ENCODE measurements at places on chromosomes 12 and 14.

DNA sequence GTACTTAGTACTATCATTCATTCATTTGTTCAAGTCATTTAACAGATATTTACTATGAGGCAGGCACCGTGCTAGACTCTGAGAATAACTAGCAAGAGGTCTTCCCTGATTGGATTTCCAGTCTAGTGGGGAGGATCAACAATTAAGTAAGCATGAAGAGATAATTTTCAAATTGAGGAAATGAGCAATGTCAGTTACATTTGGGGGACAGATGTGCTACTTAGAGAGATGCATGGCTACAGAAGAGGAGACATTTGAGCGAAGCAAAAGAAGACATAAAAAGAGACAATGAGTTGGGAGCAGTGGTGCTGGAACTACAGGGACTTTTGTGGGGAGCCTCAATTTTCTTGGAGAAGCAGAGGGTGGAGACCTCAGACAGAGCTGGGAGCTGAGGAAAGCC is 7.7 kb downstream of the KCNA5 start:
- no peak for DNase-seq

DNA sequence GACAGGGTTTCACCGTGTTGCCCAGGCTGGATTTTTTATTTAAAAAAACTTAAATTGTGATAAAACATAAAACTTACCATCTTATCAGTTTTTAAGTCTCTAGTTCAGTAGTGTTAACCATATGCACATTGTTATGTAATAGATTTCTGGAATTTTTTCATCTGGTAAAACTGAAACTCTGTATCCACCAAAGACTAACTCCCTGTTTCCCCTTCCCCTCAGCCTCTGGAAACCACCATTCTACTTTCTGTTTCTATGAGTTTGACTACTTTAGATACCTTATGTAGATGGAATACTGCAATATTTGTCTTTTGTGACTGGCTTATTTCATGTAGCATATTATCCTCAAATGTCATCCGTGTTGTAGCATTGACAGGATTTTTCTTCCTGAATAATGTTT is 12.8 kb upstream of the PLEKHG3 start:
- DNase-seq: no peak

DNA sequence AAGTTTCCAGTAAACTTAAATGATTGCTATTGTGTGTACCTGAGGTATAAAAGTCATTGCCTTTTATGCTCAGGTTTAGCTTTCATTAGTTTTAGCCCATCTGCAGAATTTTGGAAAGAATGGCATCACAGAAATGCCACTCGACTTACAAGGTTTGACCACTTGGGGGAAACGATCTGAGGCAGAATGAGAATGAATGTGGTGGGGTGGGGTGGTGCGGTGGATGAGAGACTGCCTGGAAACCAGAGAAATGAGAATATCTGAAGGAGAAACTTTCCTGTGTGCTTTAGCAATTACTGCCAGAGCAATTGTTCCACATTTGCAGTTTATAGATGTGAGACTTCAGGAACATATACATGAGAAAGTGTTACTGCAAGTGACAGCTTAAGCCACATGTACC is 225.4 kb upstream of the PDE3A start:
- DNase-seq: no peak

GRCh38 chr14:56120091-56120691 is 2.0 kb downstream of the PELI2 start:
- peak; percentile 62 for DNase-seq

GRCh38 chr14:42460673-42461072 is 854.0 kb downstream of the LRFN5 start:
- no peak for DNase-seq

GRCh38 chr14:99603471-99604277 is at the start of gene CCDC85C:
Gene CCDC85C, minus strand, starts transcription at chr14:99604207. Its CDS starts 248 bp downstream, at chr14:99603959.
- peak; percentile 27 for DNase-seq

GRCh38 chr12:131333621-131334440 is 377.1 kb upstream of the SFSWAP start:
- no peak for DNase-seq

GRCh38 chr14:61668282-61668681 is 27.0 kb upstream of the HIF1A start:
- no peak for DNase-seq

GRCh38 chr12:109581856-109582255 is 8.3 kb downstream of the MVK start:
- DNase-seq: no peak

DNA sequence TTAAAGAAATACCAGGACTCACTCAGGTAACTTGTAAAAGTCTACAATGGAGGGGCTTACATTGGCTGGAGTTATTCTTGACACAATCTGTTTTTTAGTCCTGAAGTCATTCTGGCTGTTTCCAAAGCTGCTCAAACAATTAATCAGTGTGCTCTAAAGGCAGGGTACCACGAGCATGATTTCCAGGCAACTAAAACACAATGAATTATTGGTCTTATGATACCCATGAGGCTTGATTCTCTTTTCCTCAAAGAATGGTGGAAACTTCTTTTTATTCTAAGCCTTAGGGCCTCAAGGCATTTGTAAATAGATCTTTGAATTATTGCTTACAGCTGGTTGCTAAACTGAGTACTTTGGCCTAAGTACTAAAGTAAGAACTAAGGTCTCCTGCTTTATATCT is 199.8 kb upstream of the PDZRN4 start:
- DNase-seq: no peak

- peak; percentile 49 for DNase-seq
These were observed 7.3 kb downstream of the STXBP6 start for GRCh38 chr14:25042362-25043299.

DNA sequence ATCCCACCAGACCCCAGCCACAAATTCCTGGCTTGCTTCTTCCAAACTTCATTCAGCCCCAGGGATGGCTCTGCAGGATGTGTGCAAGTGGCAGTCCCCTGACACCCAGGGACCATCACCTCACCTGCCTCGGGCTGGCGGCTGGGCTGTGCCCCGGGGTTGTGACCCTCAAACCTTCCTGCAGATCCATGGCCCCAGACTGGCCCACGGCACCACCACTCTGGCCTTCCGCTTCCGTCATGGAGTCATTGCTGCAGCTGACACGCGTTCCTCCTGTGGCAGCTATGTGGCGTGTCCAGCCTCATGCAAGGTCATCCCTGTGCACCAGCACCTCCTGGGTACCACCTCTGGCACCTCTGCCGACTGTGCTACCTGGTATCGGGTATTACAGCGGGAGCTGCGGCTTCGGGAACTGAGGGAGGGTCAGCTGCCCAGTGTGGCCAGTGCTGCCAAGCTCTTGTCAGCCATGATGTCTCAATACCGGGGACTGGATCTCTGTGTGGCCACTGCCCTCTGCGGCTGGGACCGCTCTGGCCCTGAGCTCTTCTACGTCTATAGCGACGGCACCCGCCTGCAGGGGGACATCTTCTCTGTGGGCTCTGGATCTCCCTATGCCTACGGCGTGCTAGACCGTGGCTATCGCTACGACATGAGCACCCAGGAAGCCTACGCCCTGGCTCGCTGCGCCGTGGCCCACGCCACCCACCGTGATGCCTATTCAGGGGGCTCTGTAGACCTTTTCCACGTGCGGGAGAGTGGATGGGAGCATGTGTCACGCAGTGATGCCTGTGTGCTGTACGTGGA is at the start of gene PSMB11:
TSS of gene PSMB11 (plus strand) at position 51 of the 804 bp plus-strand sequence. CDS start at position 65, 14 bp downstream.
- DNase-seq: no peak

DNA sequence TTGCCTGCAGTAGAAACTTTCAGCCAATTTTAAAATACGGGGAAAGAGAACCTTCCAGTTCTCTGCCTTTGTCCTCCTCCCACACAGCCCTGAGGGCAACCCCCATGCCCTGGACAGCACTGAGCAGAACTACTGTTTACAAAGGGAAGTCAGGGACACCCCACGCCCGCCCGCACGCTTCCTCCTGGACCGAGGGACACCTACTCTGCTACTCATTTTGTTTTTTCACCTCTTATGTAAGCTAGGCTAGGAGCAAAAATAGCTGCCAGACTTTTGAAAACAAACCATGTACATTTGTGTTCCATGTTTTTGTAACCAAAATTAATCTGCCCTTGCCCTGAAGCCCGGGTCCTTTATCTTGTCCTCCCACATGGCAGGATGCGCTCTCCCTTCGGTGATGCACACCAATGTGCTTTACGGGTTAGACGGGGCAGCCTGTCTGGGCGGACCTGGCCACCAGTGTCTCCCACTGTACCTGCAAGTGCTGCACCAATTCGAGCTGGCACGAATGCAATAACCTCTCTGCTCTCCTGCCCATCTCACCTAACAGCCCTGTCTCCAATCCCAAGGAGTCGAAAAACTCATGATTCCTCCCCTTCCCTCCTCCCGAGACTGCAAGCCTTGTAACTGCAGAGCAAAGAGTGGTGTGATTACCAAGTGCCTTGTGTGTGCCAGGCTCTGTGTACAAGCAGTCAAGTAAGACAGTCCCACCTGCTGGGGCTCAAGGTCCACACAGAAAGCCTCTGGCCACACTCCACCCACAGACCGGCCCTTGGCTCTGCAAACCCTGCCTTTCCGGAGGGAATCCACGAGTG is 85.2 kb downstream of the CCDC88C start:
- DNase-seq: peak; percentile 9

GRCh38 chr12:24015833-24016160 is 66.3 kb upstream of the SOX5 start:
- no peak for DNase-seq

DNA sequence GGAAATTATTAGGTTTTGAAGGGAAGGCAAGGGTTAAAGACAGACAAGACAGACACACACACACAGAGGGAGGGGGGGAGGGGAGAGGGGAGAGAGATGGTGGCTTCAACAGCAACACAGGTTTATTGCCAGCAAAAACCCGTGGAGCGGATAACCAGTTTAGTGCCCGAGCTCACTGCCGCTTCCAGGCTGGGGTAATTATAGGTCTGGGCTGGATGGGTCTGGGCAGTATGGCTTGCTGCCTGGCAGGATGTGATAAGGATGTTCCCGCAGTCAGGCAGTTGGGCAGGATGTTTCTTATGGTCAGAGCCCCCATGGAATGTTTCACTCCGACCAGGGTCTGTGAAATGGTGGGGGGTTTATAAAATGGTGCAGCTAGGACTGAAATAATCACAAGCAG is 4.4 kb upstream of the TDRD9 start:
- no peak for DNase-seq

DNA sequence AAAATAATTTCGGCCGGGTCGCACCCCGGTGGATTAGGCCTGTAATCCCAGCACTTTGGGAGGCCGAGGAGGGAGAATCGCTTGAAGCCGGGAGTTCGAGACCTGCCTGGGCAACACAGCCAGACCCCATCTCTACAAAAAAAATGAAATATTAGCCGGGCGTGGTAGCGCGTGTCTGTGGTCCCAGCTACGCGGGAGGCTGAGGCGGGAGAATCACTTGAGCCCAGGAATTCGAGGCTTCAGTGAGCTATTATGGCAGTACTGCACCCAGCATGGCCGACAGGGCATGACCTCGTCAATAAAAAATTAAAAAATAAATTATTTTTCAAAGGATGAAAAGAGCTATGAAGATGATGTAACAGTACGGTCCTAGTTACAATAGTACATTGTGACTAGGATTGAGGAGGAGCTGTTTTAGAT is 523 bp downstream of the GTF2H3 start:
- no peak for DNase-seq

DNA sequence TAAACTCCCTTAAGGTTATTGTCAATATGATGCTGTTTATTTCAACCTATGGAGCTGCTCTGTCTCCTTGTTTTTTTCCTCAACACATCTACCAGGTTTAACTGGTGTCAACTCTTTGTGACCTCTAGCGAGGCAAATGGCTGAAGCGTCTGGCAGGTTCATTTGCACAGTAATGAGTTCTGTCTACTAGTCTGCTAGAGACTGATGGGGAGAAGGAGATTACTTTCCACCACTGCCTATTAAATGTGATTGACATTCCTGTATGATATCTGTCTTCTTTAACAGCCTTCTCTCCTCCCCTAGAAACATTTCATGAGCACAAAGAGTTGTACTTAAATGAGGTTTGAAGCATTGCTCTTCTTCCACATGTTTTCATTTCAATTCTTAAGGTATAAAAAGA is 253.7 kb downstream of the SLC6A15 start:
- DNase-seq: no peak

GRCh38 chr12:115070313-115070712 is 386.3 kb upstream of the TBX3 start:
- no peak for DNase-seq

- DNase-seq: peak; percentile 56
These were observed 285.1 kb upstream of the NOS1 start for GRCh38 chr12:117646520-117646919.

- DNase-seq: no peak
These were observed 3.1 kb downstream of the C14orf180 start for GRCh38 chr14:104582662-104583061.

GRCh38 chr14:99146616-99147365 is 125.2 kb downstream of the BCL11B start:
- no peak for DNase-seq

- DNase-seq: no peak
These were observed 88.5 kb downstream of the ADGRD1 start for GRCh38 chr12:131041968-131042833.

- DNase-seq: no peak
These were observed 11.1 kb downstream of the TTC5 start for GRCh38 chr14:20294636-20295035.

DNA sequence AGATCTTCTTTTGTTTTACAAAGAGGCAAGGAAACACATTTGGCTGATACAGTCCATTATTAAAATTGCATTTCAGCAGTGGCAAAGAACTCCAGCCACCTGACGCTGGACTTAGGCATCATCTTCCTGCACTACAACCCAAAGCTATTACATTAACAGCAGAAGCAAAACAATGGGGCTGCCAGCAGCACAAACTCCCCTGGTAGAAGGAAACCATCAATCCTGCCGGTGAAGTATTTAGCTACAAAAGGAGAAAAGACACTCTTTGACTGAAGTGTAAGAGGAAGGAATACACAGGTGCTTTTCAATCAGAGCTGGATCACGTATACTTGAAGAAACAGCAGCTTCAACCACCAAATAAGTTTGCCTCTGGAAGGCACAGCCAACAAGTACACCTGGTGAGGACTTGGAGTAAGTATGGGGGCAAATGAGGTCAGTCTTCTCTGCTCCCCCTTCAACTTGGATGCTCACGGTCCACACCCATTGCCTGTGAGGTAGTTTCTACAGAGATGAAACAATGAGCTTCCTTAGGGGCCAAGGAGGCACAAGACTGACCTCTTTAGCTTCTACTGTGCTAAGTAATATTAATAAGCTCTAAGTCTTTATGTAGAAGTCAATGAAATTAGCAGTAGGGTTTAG is 125.9 kb upstream of the FOXN3 start:
- no peak for DNase-seq

GRCh38 chr12:31278424-31278823 is 47.5 kb downstream of the SINHCAF start:
- no peak for DNase-seq

- DNase-seq: no peak
These were observed 57.5 kb downstream of the MAP1LC3B2 start for GRCh38 chr12:116616536-116617248.

- no peak for DNase-seq
These were observed 210.7 kb upstream of the ATP2B1 start for GRCh38 chr12:89919241-89919906.

- no peak for DNase-seq
These were observed 10.6 kb downstream of the EIF2B2 start for GRCh38 chr14:75013290-75013689.

- no peak for DNase-seq
These were observed 6.6 kb downstream of the IL31 start for GRCh38 chr12:122167356-122167925.
